ENCODE measurements at places on chromosomes 4 and X.

GRCh38 chrX:101417981-101418841, 10.2 kb downstream of the HNRNPH2 start:
- DNase-seq, result peak; percentile 19

GRCh38 chr4:18202486-18202885, 180.9 kb upstream of the LCORL start:
- no peak for DNase-seq

DNA sequence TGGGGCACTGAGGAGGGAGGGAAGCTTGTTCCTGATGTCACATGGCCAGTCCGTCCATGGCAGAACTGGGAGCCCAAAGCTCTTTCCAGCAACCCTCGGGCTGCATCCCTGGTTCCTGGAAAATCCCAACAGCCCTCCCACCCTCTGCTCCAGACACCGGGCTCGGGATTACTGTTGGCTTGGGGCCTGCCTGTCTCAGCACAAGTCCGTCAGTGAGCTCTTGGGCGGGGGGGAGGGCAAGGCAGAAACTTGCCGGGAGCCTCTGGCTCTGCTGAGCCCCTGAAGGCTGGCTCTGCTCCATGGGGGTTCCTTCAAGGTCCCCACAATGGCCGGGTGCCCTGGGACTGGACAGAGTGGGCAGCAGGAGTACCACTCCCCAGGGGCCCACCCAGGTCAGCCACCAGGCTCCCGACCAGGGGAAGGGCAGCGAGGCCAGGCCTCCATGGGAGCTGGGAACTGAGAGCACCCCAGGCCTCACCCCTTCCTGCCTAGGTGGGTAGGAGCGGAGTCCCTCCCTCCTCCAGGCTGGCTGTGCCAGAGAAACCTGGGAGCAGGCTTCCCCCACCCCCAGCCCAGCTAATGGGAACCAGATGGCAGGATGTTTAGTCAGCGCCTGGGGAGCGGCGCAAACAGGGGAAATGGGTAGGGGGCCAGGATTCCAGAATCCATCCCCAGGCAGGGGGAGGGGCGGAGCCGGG, 6.4 kb upstream of the HAUS7 start:
- DNase-seq, result no peak

- no peak for DNase-seq
Observed at GRCh38 chr4:112311516-112311915, 14.3 kb downstream of the ALPK1 start.

- DNase-seq, result no peak
Observed at GRCh38 chr4:171588764-171589163, 224.4 kb upstream of the GALNTL6 start.

DNA sequence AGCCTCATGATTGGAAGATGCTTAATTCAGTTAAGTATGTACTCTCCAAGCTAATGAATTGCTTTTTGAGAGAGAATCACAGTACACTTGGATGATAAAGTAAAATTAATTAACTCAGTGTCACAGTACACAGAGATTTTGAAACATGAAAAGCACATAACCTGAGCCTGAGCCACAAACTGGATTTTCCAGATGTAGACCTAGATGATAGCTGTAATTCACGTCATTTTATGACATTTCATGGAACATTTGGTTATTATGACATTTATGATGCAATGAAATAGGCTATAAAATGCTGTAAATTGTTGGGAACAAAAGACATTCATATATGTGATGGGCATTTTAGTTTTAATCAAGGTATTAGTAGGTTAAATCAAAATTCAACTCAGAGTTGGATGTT, 983.7 kb downstream of the STPG2 start:
- no peak for DNase-seq

DNA sequence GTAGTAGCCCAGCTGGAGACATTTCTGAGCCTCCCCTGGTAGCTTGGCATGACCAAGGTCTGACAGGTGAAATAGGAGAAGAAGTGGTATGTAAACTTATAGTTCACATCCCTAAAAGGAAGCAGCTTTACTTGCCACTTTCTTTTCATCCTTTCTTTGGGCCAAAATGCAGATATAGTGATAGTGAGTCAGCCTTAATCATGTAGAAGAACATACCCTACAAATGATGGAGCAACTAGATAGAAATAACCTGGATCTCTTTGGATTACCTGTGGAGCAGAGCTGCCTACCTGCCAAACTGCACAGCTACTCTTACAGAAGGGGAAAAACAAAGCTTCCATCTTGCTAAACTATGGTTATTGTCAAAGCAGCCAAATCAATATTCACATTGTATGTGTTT, 106.7 kb upstream of the LCORL start:
- DNase-seq, result no peak

DNA sequence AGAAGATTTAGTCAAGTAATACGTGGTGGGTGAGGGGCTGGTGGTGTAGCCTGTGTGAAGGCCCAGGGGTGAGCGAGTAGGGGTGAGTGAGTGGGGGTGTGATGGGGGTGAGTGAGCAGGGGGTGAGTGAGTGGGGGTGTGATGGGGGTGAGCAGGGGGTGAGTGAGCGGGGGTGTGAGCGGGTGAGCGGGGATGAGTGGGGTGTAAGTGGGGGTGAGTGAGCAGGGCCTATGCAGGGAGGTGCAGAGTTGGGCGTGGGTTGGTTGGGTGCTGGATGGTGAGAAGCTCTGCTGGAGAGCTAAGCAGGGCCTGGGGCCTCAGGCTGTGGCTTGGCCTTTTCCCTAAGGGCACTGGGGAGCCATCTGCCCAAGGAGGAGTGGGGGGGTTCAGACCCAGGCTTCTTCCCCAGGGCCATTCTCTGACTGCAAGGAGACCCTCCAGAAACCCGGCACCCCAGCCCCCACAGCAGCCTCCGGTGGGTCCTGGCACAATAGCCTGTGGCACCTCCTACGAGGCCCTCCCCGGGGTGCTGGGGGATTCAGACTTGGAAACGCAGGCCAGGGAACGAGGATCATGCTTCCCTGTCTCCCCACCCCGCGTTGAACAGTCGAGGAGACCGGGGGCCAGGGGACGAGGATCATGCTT, 30.4 kb downstream of the SH3TC1 start:
- DNase-seq, result no peak

DNA sequence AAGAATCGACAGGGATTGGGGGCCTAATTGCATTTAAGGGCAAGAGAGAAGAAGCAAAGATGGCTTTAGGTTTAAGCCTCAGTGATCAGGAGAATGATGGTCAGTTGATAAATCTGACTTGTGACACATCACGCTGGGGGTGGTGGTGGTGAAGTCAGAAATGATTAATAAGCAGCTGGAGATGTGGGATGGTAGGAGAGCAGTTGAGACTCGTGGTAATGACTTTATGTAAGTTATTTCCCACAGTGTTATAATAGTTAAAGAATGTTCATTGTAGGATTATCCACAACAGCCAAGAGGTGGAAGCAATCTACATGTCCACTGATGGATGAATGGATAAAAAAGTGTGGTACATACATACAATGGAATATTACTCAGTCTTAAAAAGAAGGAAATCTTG, 178.9 kb upstream of the GPC4 start:
- no peak for DNase-seq

- DNase-seq, result no peak
Observed at GRCh38 chrX:107978707-107979307, 3.4 kb downstream of the TEX13B start.

GRCh38 chr4:123248085-123248659, 148.4 kb upstream of the SPRY1 start:
- no peak for DNase-seq

DNA sequence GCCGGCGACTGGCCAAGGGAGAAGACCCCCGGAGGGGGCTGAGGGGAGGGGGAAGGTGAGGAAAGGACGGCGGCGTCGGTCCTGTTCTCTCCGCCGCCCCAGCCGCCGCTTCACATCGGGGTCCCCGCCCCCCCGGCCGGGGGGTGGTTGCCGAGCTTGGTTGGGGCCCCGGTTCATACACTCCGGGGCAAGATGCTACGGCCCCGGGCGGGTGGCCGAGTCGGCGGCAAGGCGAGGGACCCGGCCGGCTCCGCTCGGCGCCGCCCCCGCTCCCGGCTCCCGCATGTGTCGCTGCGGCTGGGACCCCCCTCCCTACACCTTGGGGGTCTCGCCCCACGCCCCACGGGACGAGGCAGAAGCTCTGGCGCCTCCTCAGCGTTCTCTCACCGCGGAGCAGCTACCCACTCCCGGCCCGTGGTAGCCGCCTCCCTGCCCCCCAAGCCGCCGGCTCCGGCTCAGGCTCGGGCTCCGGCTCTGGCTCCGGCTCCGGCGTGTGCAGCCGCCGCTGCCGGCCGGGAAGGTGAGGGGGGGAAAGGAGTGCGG, 461 bp downstream of the FBXW7 start:
- DNase-seq, result no peak

- no peak for DNase-seq
Observed at GRCh38 chr4:168488869-168489274, 8.0 kb upstream of the PALLD start.

GRCh38 chrX:100931218-100931924, 2.7 kb upstream of the XKRX start:
- DNase-seq, result no peak

DNA sequence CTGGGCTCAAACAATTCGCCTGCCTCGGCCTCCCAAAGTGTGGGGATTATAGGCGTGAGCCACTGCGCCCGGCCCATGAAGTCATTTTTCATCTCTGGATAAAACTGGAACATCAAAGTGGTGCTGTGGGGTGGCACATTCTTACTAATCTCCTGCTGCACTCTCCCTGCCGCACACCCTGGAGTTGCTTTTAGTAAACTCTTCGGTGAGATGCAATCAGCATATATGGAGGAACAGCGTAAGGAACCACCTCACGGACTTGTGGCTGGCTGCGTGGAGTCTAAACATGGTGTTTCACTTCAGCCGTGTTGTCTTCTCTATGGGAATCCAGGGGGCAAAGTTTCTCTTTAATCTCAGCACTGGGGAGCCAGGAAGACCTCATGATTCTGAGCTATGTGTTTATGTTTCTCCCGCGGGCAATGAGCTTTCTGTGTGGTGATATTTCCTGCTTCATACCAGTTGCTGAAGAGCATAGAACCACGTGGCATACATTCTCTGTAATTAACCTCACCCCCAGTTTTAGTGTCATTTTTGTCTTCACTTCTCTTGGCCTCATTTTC, 2.1 kb upstream of the RHOH start:
- DNase-seq, result peak; percentile 36

DNA sequence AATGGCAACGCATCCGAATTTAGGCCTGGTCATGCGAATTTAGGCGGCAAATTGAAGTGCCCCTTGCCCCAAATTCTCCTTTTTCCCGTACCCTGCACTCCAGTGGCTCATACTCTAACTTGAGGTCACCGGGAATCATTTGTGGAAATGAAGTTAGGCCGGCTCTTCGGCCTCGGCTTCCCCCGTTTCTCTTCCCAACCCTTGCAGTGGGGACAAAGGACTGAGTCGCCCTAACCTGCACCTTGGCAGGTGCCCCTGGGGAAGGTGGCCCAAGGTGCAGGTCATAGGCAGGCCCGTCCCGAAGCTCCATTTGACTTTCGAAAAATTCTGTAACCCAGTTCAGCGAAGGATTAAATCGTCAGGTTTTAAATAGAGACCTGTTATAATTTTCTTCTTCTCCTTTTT, 811 bp downstream of the SRD5A3 start:
- no peak for DNase-seq

DNA sequence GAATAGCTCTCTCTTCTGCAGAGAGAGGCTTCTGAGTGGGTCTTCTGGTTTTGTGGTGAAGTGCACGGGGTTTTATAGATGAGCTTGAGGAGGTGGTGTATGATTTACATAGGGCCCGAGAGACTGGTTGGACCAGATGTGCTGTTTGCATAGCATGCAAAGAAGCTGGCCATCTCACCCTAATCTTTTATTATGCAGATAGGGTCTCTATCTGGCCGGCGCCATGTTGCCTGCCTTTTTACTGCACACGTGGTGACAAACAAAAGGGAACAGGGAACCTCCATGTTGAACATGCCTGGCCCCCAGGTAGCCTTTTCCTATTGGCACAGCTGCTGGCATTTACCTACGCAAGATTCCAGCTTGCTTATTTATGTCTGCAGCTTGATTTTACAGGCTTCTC, 473.3 kb upstream of the FAM47C start:
- no peak for DNase-seq

DNA sequence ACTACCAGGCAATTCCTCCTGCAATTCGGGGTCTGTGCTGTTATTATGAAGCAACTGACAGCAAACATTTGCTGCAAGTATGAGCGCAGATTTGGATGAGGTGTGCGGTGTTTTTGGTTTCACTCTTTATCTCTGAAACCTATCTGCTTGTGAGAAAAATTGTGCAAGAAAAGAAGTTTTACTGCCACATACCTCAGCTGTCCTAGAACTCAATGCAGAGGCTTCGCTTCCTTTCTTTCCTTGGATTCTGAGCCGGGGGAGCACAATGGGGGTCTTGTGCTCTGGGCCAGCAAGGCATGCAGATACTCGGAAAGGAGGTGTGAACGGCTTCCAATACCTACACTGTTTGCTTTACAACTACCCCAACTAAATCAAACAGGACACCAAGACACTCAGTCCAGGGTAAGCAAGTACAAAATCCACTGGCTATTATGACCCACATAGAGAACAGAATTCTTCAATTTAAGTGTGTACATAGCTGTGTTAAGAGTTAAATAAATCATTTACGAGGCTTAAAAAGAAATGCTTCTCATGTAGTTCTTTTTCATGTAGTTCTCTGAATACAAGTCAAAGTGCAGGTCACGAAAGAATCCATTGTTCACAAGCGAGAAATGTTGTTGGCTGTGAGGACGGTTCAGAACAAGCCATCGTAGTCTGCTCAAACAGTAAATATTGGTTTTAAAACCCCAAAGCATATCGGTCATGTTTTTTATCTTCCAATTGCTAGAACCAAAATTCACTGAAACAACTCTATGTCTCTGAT, 1.1 kb downstream of the SORBS2 start:
- DNase-seq, result no peak

- no peak for DNase-seq
Observed at GRCh38 chrX:74251006-74251930, 52.7 kb upstream of the ZCCHC13 start.

GRCh38 chrX:129781134-129781672, 1.5 kb downstream of the SASH3 start:
- peak; percentile 76 for DNase-seq

DNA sequence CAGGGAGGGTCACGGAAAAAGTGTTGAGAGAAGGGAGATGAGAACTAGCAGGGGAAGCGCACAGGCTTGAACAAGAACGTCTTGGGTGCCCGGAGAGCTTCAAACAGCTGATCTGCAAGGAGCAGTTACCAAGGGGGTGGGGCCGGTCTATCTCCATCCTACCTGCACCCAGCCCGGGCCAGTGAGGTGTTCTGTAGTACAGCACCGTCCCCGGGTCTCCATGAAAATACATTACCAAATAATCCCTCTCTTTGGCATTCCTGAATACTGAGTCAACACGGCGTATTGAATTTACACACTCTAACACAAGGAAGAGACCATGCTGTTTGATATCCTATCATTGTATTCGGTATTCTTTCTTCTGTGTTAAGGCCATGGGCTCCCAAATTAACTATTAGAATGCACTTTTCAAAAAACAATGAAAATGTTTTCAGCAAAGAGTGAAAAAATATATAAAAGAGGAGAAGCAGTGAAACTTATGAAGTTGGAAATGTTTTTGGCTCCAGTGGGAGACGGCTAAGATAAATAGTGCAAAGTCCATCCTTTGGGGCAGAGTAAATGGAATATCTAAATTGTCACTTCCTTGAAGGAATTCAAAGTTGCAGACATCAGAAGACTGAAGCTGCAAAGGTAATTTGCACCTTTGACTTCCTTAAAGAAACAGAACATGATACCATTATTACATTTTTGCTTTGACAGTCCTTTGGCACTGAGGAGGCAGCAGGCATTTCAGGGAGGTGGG, 90.3 kb downstream of the DHRSX start:
- no peak for DNase-seq

All from activated effector memory CD4-positive, alpha-beta T cell treated with Interleukin-2 at 50 U/mL for 16 hours (primary cell).